ENCODE measurements at places on chromosomes 7 and 10.

- no peak for DNase-seq
- no peak overlapping the region for H3K4me3 ChIP-seq
- peaks cover 26% of the 10 kb centered on the region for H3K4me1 ChIP-seq
- H3K36me3 ChIP-seq: no peaks in the 10 kb centered on the region
- H3K27ac ChIP-seq: peak overlapping the region; percentile 10
Observed at GRCh38 chr10:31011665-31012022, 20.0 kb downstream of the ZNF438 start.

DNA sequence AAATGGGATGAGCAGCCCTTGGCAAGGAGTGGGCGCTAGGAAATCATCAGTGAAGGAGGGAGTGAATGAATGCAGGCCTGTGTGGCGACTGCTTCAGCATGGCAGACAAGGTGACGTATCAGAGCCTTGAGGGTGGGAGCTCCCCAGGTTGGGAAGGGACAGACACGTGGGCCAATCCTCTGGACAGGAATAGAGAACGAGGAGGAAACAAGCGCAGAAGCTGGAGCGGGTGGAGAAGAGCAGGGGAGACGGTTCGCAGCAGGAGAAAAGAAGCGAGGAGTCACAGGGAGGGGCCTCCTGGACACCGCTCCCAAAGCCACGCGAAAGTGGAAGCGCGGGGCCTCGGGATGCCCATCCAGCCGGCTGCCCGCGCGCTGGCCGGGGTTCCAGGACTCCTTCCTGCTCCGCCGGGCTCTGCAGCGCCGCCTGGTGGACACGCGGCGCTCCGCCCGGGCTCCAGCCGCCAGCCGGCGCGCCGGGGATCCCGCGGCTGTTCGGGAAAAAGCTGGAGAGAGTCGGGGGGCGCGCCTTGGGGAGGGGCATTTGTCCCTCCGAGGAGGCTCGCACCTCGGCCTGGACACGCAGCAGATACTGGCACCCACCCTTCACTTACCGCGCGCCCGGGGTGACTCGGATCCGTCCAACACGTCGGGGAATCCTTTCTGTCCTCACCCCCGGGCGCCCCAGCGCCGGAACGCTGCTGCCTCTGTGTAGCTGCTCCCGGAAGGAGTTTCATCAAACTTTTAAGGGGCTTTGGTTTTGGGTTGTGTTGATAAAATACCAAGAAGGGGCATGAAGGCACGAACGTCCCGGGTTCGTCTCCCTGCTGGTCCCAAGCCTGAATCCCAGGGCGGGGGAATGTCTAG lies 6.3 kb downstream of the ZNF503 start:
- no peaks in the 10 kb centered on the region for H3K36me3 ChIP-seq
- H3K4me3 ChIP-seq: peak overlapping the region; percentile 96
- DNase-seq: no peak
- peak overlapping the region; percentile 96 for H3K27ac ChIP-seq
- no peaks in the 10 kb centered on the region for H3K27me3 ChIP-seq

- no peak overlapping the region for H3K4me3 ChIP-seq
- no peak overlapping the region for H3K27ac ChIP-seq
- peaks cover 14% of the 10 kb centered on the region for H3K4me1 ChIP-seq
- DNase-seq: no peak
- H3K36me3 ChIP-seq: no peaks in the 10 kb centered on the region
Observed at GRCh38 chr7:30988351-30989005, 24.7 kb downstream of the GHRHR start.

DNA sequence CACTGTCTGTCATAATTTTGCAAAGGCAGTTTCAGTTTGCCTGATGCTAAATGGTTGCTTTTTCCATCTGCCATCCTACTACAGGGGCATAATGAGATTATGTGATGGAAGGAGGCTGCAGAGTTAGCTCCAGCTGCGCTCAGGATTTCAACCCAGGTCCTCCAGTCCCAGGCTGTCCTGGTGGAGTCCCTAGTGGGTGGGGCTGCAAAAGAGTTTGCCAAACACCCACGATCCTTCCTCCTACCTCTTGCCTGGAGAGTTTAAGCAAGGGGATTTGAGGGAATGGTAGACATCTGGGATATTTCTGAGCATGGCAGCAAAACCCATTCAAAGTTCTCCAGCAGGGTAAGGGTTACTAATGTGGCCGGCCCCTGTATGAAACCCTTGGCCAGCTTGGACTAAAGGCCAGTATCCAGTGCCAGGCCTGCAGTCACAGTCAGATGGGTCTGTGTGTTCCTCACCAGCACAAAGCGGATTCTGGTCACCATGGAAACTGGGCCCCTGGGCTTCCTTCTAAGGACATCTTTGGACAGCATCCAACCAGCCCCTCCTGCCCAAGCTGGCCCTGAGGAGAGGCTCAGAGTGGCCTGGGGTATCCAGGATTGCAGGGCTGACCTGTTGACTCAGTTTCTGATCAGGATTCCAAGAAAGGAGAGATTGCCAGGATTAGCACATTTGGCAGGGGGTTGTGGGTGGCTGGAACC lies 42.7 kb upstream of the CHST3 start:
- H3K27ac ChIP-seq: peak overlapping the region; percentile 70
- H3K4me1 ChIP-seq: peaks cover 34% of the 10 kb centered on the region
- no peak overlapping the region for H3K4me3 ChIP-seq
- H3K27me3 ChIP-seq: no peaks in the 10 kb centered on the region
- H3K36me3 ChIP-seq: no peaks in the 10 kb centered on the region
- DNase-seq: no peak

DNA sequence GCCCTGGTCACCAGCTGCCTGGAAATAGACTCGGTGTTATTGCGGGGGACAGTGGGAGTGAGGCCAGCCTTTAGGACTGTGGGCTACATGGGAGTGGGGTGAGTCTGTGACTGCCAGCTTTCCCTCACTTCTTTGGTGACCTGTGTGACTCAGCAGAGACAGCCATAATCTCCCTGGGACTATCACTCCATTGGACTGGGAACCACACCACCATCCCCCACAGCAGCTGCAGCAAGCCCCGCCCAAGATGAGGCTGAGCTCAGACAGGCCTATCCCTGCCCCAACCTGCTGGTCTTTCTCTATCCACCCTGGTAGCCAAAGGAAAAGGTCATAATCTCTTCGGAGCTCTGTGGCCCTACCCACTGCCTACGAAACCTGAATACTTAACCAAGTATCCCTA lies 263.2 kb downstream of the FZD1 start:
- no peak overlapping the region for H3K4me3 ChIP-seq
- no peaks in the 10 kb centered on the region for H3K4me1 ChIP-seq
- H3K27me3 ChIP-seq: no peaks in the 10 kb centered on the region
- DNase-seq: no peak
- H3K27ac ChIP-seq: no peak overlapping the region

DNA sequence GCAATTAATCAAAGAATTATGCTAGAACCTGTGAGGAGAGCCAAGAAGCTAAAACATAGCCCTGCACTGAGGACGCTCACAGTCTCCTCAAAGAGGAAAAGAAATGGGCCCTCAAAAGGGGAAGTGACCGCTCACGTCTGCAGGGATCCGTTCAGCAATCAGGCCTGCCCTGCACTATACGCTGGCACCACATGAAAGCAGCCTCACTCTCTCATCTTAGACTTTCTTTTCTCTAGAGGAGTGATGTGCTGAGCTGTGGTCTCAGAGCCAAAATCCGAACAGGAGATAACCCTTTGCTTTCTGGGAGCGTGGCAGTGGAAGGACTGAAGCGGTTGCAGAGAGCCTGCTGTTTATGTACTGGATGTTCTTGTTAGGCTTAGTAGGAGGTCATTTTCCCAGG lies 6.3 kb upstream of the IL2RA start:
- H3K4me3 ChIP-seq: no peak overlapping the region
- DNase-seq: no peak

DNA sequence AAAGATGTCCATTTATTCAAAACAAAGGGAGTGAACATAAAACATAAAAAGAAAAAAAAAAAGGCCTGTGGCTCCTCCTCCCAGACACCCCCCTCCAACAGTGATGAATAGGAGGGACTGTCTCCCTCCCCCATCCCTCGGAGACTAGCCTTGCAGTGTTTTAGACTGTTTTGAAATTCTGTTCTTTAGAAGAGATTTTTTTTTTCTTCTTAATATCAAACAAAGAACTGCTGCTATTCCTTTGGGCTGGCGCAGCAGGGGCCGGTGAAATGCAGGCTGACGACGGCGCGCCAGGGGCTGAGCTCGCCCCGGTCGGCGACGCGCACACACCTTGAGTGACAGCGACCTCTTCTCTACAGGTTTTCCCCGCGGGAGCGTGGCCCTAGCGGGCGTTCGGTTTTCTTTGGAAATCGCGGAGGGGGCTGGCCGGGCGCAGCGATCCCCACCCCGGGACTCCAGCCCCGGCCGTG lies at the start of gene LANCL2:
TSS of gene LANCL2 (plus strand) at position 133 of the 470 bp plus-strand sequence. CDS start 689 bp downstream, outside the sequence.
- H3K27ac ChIP-seq: peak within 1 kb of the TSS; percentile 99
- H3K4me1 ChIP-seq: peaks cover 8% of the 10 kb centered on the region
- H3K27me3 ChIP-seq: no peaks in the 10 kb centered on the region
- H3K4me3 ChIP-seq: peak within 1 kb of the TSS; percentile 73

DNA sequence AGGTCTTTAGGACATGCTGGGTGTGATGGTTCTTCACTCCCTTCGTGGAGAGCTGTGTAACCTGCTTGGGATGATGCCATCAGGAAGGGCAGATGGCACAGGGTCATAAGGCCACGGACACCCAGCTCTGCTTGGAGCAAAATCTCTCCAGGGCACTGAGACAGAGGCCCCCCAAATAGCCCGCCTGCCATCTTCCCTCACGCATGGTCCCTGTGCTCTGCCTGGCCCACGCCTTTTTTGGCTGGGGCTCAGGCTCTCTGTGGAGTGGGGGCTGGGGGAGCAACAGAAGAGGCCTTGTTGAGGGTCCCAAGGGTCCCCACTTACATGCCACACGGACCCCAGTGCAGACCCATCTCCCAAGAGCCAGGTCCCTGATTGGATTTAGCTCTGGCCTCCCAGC lies 93.3 kb upstream of the RET start:
- H3K4me1 ChIP-seq: peaks cover 9% of the 10 kb centered on the region
- DNase-seq: no peak
- H3K4me3 ChIP-seq: no peak overlapping the region

- no peak for DNase-seq
- H3K4me1 ChIP-seq: no peaks in the 10 kb centered on the region
- H3K27ac ChIP-seq: no peak overlapping the region
- no peaks in the 10 kb centered on the region for H3K36me3 ChIP-seq
- H3K27me3 ChIP-seq: no peaks in the 10 kb centered on the region
- H3K4me3 ChIP-seq: no peak overlapping the region
Observed at GRCh38 chr7:51446356-51446755, 129.7 kb upstream of the COBL start.

GRCh38 chr7:92750946-92751345 lies 85.4 kb downstream of the CDK6 start:
- peaks cover 5% of the 10 kb centered on the region for H3K4me1 ChIP-seq
- H3K36me3 ChIP-seq: no peaks in the 10 kb centered on the region
- DNase-seq: no peak
- H3K4me3 ChIP-seq: no peak overlapping the region
- H3K27me3 ChIP-seq: no peaks in the 10 kb centered on the region

GRCh38 chr7:13749636-13750035 lies 239.8 kb downstream of the ETV1 start:
- no peak overlapping the region for H3K27ac ChIP-seq
- DNase-seq: no peak
- H3K4me1 ChIP-seq: no peaks in the 10 kb centered on the region
- H3K4me3 ChIP-seq: no peak overlapping the region
- no peaks in the 10 kb centered on the region for H3K36me3 ChIP-seq
- no peaks in the 10 kb centered on the region for H3K27me3 ChIP-seq

DNA sequence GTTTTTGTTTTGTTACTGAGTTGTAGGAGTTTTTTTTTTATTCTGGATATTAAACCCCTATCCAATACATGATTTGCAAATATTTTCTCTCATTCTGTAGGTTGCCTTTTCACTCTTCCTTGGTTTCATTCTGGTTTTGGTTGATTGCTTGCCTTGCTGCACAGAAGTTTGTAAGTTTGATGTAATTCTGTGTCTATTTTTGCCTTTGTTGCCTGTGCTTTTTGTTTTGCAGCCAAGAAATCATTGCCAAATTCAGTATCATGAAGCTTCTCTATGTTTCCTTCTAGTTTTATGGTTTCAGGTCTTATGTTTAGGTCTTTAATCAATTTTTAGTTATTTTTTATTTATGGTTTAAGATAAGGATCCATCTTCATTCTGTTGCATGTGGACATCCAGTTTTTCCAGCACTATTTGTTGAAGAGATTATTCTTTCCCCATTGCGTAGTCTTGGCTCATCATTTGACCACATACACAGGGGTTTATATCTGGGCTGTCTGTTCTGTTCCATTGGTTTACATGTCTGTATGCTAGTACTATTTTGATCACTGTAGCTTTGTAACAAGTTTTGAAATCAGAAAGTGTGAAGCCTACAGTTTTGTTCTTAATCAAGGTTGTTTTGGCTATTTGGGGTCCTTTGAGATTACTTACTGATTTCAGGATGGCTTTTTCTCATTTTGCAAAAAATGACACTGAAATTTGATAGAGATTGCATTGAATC lies 26.4 kb downstream of the BMPR1A start:
- H3K27me3 ChIP-seq: no peaks in the 10 kb centered on the region
- DNase-seq: no peak
- H3K27ac ChIP-seq: no peak overlapping the region
- H3K4me3 ChIP-seq: no peak overlapping the region
- peaks cover 45% of the 10 kb centered on the region for H3K4me1 ChIP-seq

GRCh38 chr7:102228935-102229334 lies 57.7 kb upstream of the SH2B2 start:
- peaks cover 8% of the 10 kb centered on the region for H3K36me3 ChIP-seq
- H3K4me1 ChIP-seq: no peaks in the 10 kb centered on the region
- H3K27me3 ChIP-seq: no peaks in the 10 kb centered on the region
- H3K27ac ChIP-seq: no peak overlapping the region
- H3K4me3 ChIP-seq: no peak overlapping the region

- peaks cover 46% of the 10 kb centered on the region for H3K4me1 ChIP-seq
- peak overlapping the region; percentile 95 for H3K27ac ChIP-seq
- no peaks in the 10 kb centered on the region for H3K36me3 ChIP-seq
- peak; percentile 23 for DNase-seq
- H3K27me3 ChIP-seq: no peaks in the 10 kb centered on the region
Observed at GRCh38 chr7:151631953-151632749, 112.5 kb upstream of the RHEB start.

- no peak for DNase-seq
- no peaks in the 10 kb centered on the region for H3K36me3 ChIP-seq
- no peaks in the 10 kb centered on the region for H3K27me3 ChIP-seq
- no peak overlapping the region for H3K27ac ChIP-seq
- no peak overlapping the region for H3K4me3 ChIP-seq
Observed at GRCh38 chr7:156073366-156074052, 261.2 kb upstream of the SHH start.
